Daoy (cell line): ENCODE measurements at places on chromosomes 16 and 17.

DNA sequence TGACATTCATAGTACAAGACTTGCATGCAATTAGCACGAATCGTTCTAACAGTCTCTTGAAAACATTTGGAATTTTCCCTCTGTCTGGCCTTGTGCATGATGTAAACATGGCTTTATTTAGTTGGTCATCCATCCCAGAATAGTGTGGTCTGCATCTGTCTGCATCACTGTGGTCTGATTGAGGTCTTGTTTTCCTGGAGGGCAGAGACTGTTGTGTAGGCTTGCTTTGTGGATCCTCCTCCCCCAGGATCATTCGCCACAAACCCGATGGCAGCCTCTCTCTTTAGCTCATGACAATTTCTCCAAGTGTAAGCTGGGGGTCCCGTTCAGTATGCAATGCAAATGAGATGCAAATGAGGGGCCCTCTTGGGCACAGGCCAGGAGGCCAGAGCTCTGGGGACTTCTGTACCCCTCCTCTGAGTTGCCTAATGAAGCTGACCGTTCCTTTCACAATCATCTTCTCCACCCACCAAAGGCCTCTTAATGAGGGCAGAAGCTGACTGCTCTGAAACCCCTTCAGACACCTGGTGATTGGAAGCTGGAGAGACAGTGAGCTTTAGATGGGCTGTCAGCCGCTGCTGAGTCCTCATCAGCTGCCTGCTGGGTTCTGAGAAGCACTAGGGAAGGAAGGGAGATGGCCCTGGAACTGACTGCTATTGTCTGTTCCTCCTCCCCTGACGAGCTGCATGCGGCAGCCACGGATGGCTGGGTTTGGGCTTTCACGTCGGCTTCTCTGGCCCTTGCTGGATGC, 201.2 kb upstream of the CACNG3 start:
- no peak for DNase-seq

- no peak for DNase-seq
Measured at GRCh38 chr17:19361944-19362276, 613 bp downstream of the B9D1 start.

DNA sequence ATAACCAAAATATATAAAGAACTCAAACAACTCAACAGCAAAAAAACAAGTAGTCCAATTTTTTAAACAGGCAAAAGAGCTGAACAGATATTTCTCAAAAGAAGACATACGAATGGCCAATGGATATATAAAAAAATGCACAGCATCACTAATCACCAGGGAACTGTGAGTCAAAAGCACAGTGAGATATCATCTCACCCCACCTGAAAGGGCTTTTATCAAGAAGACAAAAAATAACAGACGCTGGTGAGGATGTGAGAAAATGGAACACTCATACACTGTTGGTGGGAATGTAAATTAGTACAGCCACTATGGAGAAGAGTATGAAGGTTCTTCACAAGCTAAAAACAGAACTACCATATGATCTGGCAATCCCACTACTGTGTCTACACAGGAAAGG, 7.4 kb downstream of the XYLT1 start:
- DNase-seq, result no peak

- no peak for DNase-seq
Measured at GRCh38 chr17:8074554-8074953, 13.0 kb downstream of the ALOX12B start.

DNA sequence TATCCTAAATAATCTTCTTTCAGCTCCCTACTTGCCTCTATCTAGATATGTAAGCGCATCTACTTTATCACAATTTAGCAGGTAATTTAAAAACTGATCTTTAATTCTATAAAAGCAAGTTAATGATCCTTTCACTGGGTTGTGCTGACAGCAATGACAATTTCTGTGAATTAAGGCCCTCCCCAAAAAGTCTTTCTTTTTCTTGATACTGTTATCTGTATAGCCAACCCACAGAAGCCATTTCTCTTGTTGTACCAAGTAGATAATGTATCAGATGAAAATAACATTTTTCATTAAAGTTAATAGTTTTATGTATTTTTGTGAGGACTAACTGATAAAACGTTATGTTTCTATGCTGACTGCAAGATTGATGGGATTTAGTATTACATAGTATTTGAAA, 3.8 kb downstream of the ZPBP2 start:
- no peak for DNase-seq

GRCh38 chr17:50096092-50096491, 941 bp downstream of the PDK2 start:
- no peak for DNase-seq
